ENCODE measurements at places on chromosomes 6 and 20. TPM values are rescaled to one million over a fixed set of nuclear protein-coding genes. Genes with fewer than 3 reads are reported as not detected.

The C20orf144 gene
- 0.45 TPM for total RNA-seq

The HLA-DPA1 gene
- total RNA-seq, result 29.2 TPM

The ARID1B gene
- 50.5 TPM for total RNA-seq

The VWA7 gene
- 22.1 TPM for total RNA-seq

DNA sequence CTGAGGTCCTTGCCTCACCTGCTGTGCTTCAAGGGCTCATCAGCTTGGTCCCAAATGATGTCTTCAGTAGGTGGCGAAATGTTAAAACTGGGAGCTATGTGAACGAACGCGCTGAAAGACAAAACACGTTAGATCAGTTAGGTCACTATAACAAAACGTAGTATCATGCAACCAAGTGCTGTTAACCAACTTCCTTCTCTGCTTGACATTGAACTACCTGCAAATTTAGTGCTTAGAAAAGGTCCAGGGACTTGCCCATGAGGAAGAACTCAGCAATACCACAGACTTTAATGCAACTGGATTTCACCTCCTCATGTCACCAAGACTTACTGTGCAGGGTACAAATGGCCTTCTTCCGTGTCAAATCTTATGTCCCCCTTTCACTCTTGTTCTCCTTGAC, 24.8 kb downstream of the BACH2 start:
- no peak overlapping the region for H3K27ac ChIP-seq
- no peak for DNase-seq
- H3K27me3 ChIP-seq, result no peaks in the 10 kb centered on the region
- no peaks in the 10 kb centered on the region for H3K4me1 ChIP-seq
- no peak overlapping the region for H3K4me3 ChIP-seq

- no peak overlapping the region for H3K4me3 ChIP-seq
- DNase-seq, result no peak
- no peaks in the 10 kb centered on the region for H3K27me3 ChIP-seq
- no peak overlapping the region for H3K27ac ChIP-seq
- no peaks in the 10 kb centered on the region for H3K36me3 ChIP-seq
- no peaks in the 10 kb centered on the region for H3K4me1 ChIP-seq
These were observed 19.5 kb downstream of the CST4 start for GRCh38 chr20:23669327-23669726.

DNA sequence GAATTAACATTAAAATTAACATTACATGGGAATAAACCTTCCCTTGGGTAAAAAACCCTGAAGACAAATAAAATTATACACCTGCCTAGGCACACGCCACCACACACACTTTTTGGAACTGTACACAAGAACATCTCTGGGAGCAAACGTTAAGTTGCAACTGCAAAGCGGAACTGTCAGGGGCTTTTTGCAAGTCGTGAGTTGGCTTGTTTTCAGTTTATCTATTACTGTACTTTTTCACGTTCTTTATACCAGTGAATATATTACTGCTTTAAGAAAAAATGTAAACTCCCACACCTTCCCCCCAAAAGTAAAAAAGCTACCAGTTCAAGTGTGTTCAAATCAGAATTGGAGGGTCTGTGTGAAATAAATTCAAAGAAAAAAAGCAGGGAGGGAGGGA, 65.5 kb upstream of the NFATC2 start:
- no peaks in the 10 kb centered on the region for H3K27me3 ChIP-seq
- no peaks in the 10 kb centered on the region for H3K4me1 ChIP-seq
- no peak overlapping the region for H3K4me3 ChIP-seq
- no peak for DNase-seq
- H3K36me3 ChIP-seq, result peaks cover 23% of the 10 kb centered on the region

DNA sequence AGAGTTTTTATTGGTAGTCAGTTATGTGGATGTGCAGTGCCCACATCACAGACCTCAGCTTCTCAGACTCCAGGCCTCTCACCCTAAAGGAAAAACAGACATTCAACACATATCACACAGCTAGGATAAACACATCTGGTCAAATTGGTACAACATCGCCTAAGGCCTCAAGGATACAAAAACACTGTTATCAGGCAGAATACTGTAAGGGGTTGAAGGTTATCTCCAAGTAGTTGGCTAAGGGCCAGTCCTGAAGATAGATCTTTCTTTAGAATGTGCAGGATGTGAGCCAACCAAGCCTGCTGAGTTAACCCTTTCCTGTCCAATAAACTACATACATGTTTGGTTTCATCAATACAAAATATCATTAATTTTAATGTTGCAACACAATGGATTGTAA, 308.4 kb upstream of the GJE1 start:
- no peak overlapping the region for H3K27ac ChIP-seq
- H3K4me3 ChIP-seq, result no peak overlapping the region
- H3K36me3 ChIP-seq, result no peaks in the 10 kb centered on the region
- no peaks in the 10 kb centered on the region for H3K27me3 ChIP-seq

DNA sequence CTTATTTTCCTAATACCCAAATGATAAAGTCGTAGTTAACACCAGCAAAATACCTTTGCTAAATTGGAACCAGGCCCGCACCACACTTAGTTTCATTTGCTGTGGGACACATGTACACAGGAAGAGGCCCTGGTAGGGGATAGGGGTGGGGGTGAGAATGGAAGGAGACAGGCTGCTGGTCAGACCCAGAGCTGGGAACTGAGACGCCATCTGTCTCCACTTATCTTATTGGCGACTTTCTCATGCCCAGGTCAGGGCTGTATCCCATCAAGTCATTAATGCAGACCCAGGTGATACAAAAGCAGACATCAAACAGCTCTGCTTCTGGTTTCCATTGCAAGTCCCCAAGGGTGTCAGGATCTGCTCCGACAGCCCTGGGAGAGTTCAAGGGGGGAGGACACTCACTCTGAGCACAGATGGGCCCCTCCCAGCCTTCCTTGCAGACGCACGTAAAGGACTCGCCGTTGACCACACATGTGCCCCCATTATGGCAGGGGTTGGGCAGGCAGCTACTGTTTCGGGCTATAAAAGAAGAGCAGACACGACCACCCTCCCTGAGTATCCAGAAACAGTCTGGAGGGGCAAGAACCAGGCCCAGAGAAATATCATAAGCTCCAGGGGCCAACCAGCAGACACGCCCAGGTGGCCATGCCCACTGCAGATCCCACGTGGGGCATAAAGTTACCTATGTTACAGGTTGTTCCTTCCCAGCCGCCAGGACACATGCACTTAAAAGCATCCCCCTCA, 29.2 kb downstream of the JAG1 start:
- H3K4me3 ChIP-seq, result no peak overlapping the region
- H3K36me3 ChIP-seq, result peaks cover 87% of the 10 kb centered on the region
- DNase-seq, result no peak

- no peaks in the 10 kb centered on the region for H3K27me3 ChIP-seq
- no peak overlapping the region for H3K4me3 ChIP-seq
- H3K27ac ChIP-seq, result no peak overlapping the region
- peaks cover 10% of the 10 kb centered on the region for H3K4me1 ChIP-seq
- no peak for DNase-seq
- peaks cover 4% of the 10 kb centered on the region for H3K36me3 ChIP-seq
These were observed 6.2 kb upstream of the GDF5 start for GRCh38 chr20:35444226-35444625.

DNA sequence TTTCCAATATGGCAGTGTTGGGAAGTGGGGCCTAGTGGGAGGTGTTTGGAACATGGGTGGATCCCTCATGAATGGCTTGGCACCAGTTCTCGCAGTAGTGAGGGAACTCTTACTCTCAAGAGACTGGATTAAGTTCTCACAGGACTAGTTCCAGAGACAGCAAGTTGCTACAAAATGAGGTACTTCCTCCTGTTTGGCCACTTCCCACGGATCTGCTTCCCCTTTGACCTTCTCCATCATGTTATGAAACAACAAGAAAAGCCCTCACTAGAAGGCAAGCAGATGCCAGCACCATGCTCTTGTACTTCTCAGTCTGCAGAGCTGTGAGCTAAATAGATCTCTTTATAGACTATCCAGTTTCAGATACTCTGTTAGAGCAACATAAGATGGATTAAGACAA, 3.1 kb downstream of the RSPH3 start:
- peaks cover 26% of the 10 kb centered on the region for H3K4me1 ChIP-seq
- peaks cover 43% of the 10 kb centered on the region for H3K36me3 ChIP-seq
- DNase-seq, result no peak
- H3K4me3 ChIP-seq, result no peak overlapping the region
- no peaks in the 10 kb centered on the region for H3K27me3 ChIP-seq

DNA sequence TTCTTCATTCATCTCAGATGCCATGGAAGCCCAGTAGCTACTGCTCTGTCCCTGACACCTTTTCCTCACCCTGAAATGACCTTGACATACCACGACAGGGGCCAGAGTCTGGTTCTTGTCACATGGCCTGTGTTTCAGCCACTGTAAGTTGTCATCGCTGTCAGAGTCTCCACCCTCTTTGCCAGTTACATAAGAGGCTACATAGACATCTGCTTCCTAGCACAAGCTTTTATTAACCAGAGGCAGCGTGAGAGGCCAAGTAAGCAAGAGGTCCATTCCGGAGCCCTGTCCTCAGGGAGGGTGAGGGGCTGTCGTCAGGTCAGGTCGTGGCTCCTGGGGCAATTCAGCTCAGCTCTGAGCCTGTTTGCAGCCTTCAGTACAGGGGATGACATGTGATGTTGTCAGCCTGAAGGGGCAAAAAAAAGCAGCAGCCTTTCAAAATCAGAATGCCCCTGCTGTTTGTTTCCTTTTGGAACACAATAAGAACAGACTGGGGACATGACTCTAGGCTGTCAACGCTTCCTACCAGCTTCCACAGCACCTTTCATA, 146.3 kb downstream of the MTFR2 start:
- no peak overlapping the region for H3K27ac ChIP-seq
- peaks cover 14% of the 10 kb centered on the region for H3K4me1 ChIP-seq
- no peaks in the 10 kb centered on the region for H3K27me3 ChIP-seq

DNA sequence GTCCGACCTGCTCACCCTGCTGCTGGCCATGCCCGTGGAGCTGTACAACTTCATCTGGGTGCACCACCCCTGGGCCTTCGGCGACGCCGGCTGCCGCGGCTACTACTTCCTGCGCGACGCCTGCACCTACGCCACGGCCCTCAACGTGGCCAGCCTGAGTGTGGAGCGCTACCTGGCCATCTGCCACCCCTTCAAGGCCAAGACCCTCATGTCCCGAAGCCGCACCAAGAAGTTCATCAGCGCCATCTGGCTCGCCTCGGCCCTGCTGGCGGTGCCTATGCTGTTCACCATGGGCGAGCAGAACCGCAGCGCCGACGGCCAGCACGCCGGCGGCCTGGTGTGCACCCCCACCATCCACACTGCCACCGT, 885 bp downstream of the NTSR1 start:
- no peak overlapping the region for H3K27ac ChIP-seq
- no peak for DNase-seq
- H3K36me3 ChIP-seq, result peaks cover 7% of the 10 kb centered on the region
- peaks cover 30% of the 10 kb centered on the region for H3K4me1 ChIP-seq
- H3K4me3 ChIP-seq, result no peak overlapping the region

GRCh38 chr6:67759001-67759400, 876.1 kb upstream of the ADGRB3 start:
- H3K27me3 ChIP-seq, result no peaks in the 10 kb centered on the region
- no peaks in the 10 kb centered on the region for H3K4me1 ChIP-seq
- no peak for DNase-seq
- H3K4me3 ChIP-seq, result no peak overlapping the region
- no peak overlapping the region for H3K27ac ChIP-seq
- no peaks in the 10 kb centered on the region for H3K36me3 ChIP-seq

DNA sequence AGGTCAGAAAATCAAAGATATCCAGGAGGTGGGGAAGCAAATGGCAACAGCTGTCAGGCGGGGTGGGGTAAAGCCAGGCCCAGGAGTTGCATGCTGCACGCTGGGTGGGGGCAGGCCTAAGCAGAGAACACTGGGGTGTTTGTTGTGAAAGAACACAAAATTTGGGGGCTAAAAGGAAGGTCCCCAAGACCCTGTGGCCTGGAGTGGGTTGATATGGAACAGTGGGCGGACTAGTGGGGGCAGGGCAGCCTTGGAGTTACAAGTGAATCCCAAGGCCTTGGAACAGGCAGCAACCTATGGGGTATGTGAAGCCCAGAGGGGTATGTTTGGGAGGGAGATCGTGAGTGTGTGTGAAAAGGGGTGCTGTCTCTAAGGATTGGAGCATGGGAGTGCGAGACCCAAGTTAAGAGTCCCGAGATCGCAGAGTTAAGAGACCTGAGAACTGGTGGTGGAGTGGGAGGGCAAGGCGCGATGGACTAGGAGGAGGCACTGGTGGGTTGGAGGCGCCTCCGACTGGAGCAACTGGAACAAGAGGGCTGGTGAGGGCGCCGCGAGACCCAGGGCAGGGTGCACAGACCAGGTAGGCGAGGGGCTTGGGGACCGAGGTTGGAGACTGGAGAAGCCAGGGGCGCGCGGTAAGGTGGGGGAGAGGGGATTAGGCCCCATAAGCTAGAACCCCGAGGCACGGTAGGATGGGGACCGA, 658 bp downstream of the CUL7 start:
- H3K27me3 ChIP-seq, result no peaks in the 10 kb centered on the region
- peaks cover 14% of the 10 kb centered on the region for H3K4me1 ChIP-seq
- peak overlapping the region; percentile 88 for H3K27ac ChIP-seq
- peak overlapping the region; percentile 97 for H3K4me3 ChIP-seq
- H3K36me3 ChIP-seq, result peaks cover 63% of the 10 kb centered on the region

GRCh38 chr20:41135187-41135887, 2.0 kb upstream of the PLCG1 start:
- no peaks in the 10 kb centered on the region for H3K27me3 ChIP-seq
- peak overlapping the region; percentile 82 for H3K27ac ChIP-seq
- H3K4me1 ChIP-seq, result peaks cover 35% of the 10 kb centered on the region
- H3K4me3 ChIP-seq, result peak overlapping the region; percentile 78
- peaks cover 46% of the 10 kb centered on the region for H3K36me3 ChIP-seq

GRCh38 chr6:87671555-87672029, 30.4 kb downstream of the AKIRIN2 start:
- H3K36me3 ChIP-seq, result peaks cover 60% of the 10 kb centered on the region
- H3K4me1 ChIP-seq, result no peaks in the 10 kb centered on the region
- DNase-seq, result no peak
- H3K27me3 ChIP-seq, result no peaks in the 10 kb centered on the region
- H3K4me3 ChIP-seq, result no peak overlapping the region

GRCh38 chr6:34230653-34231371, 5.9 kb upstream of the HMGA1 start:
- H3K4me3 ChIP-seq, result no peak overlapping the region
- peaks cover 40% of the 10 kb centered on the region for H3K36me3 ChIP-seq
- DNase-seq, result no peak
- peak overlapping the region; percentile 2 for H3K27ac ChIP-seq

DNA sequence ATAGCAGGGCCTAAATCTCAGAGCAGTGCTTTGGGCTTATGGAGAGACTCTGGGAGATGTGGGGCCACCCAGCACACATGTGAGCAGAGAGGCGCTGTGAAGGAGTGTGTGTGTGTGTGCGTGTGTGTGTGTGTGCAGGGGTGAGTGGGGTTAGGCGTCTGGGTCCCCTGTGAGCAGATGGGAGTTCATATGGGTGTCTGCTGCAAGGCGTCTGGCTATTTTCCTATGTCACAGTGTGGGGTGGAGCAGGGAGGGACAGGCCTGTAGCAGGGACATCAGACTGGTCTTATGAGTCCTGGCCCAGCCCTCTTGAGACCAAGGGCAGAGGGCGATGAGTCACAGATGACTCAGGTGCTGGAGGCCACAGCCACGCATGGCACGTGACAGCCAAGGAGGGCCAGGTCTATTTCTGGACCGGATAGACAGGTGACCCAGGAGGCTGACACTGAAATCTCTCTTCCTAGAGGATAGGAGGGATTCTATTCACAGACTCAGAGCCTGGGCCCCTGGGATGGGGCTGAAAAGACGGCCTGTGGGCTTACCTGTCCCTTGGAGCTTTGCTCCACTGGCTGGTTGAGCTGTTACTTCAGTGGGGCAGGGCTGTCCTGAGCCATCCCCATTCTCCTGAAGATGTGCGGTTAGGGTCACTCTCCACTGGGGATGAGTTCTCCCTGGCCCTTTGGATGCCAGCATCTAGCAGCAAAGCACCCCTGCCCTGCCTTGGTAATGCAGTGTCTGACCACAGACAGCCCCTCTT, 28.9 kb downstream of the VEGFA start:
- H3K4me1 ChIP-seq, result peaks cover 66% of the 10 kb centered on the region
- DNase-seq, result peak; percentile 95
- H3K27me3 ChIP-seq, result no peaks in the 10 kb centered on the region
- H3K4me3 ChIP-seq, result peak overlapping the region; percentile 35

Measured in Calu3 (cell line).